ENCODE measurements at places on chromosomes 3 and 15. TPM values are rescaled to one million over a fixed set of nuclear protein-coding genes. Genes with fewer than 3 reads are reported as not detected.

Gene GPR160
- 14.9 TPM for total RNA-seq

Gene EXD1
- not detected for total RNA-seq

Gene CMTM8
- total RNA-seq, result 17.8 TPM

Gene GOLGA8J
- not detected for total RNA-seq

DNA sequence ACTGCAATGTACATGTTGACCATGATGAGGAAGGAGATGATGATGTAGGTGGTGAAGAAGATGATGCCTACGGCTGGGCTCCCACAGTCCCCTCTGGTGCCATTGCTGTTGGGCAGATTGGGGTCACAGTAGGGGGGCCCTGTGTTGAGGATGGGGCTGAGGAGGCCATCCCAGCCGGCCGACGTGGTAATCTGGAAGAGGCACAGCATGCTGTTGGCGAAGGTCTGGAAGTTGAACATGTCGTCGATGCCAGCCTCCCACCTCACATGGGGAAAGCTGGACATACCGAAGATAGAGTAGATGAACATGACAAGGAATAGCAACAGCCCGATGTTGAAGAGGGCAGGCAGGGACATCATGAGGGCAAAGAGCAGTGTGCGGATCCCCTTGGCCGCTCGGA is 48.6 kb upstream of the SCN5A start:
- H3K27me3 ChIP-seq, result no peaks in the 10 kb centered on the region
- H3K4me1 ChIP-seq, result no peaks in the 10 kb centered on the region
- no peaks in the 10 kb centered on the region for H3K36me3 ChIP-seq
- no peak overlapping the region for H3K4me3 ChIP-seq

DNA sequence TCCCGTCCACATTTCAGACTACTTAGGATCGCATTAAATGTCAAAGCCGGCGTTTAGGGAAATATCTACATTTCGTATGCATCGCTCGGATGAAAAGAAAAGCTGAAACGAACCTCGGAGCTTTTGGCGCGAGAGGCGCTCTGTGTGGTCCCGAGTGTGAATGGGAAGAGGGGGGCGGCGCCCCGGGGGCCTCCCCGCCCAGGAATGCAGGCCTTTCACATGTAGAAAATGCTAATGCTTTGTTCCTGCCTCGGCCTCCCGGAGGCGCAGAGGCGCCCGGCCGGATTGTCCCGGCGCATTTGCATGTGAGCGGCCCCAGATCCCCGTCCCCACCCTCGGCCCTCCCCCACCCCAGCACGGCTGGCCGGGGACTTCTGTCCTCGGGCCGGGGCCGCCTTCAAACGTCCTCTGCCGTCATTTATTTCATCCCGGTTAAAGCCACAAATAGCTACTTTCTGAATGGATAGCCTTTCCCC is 37.0 kb upstream of the TRIM71 start:
- peaks cover 3% of the 10 kb centered on the region for H3K27me3 ChIP-seq
- H3K36me3 ChIP-seq, result no peaks in the 10 kb centered on the region
- H3K4me3 ChIP-seq, result peak overlapping the region; percentile 60
- H3K4me1 ChIP-seq, result peaks cover 6% of the 10 kb centered on the region

DNA sequence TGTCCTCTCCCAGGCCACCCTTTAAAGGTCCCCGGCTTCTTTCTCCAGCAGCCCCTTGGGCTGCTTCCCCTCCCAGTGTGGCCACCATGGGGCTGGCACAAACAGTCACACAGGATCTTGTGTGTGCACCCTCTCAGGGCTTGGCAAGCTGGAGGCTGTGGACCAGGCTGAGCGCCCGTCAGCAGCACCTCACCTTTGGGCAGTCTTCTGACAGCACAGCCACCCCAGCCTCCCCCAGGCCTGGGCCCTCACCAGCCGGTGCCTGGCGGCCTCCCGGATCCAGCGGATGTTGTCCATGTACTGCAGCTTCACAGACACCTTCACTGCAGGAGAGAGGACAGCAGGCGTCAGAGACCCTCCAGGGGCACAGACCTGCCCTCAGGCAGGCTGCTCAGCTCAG is 20.1 kb upstream of the ZXDC start:
- no peaks in the 10 kb centered on the region for H3K27me3 ChIP-seq
- H3K36me3 ChIP-seq, result no peaks in the 10 kb centered on the region
- DNase-seq, result no peak
- no peaks in the 10 kb centered on the region for H3K4me1 ChIP-seq
- no peak overlapping the region for H3K27ac ChIP-seq

DNA sequence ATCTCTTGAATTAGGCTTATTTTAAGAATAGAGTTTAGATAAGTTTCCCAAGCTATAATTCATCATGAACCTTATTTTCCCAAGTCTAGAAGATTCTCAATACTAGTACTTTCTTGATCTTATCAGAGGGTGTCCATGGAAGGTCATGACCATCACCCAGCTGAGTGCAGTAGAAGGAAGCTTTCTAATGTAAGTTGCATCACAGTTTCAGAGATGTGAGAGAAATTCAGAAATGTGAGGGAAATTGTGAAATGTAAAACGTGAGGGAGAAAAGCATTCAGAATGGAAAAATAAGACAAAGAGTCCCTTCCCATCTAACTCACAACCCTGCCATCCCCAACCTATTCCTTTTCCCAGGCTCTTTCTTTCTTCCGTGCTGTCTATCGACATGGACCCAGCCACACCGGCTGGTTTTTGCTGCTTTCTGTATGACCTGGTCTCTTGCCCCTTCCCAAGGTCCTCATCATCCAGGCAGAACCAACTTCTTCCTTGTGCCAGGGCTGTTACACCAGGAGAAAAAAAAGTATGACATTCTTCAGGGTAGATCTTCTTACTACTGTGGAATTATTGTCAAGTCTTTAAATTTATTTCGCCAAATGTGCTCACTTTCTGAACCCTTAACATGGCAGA is 6.7 kb downstream of the CAPN3 start:
- no peak overlapping the region for H3K27ac ChIP-seq
- no peak overlapping the region for H3K4me3 ChIP-seq
- no peaks in the 10 kb centered on the region for H3K4me1 ChIP-seq
- H3K27me3 ChIP-seq, result no peaks in the 10 kb centered on the region
- no peaks in the 10 kb centered on the region for H3K36me3 ChIP-seq

DNA sequence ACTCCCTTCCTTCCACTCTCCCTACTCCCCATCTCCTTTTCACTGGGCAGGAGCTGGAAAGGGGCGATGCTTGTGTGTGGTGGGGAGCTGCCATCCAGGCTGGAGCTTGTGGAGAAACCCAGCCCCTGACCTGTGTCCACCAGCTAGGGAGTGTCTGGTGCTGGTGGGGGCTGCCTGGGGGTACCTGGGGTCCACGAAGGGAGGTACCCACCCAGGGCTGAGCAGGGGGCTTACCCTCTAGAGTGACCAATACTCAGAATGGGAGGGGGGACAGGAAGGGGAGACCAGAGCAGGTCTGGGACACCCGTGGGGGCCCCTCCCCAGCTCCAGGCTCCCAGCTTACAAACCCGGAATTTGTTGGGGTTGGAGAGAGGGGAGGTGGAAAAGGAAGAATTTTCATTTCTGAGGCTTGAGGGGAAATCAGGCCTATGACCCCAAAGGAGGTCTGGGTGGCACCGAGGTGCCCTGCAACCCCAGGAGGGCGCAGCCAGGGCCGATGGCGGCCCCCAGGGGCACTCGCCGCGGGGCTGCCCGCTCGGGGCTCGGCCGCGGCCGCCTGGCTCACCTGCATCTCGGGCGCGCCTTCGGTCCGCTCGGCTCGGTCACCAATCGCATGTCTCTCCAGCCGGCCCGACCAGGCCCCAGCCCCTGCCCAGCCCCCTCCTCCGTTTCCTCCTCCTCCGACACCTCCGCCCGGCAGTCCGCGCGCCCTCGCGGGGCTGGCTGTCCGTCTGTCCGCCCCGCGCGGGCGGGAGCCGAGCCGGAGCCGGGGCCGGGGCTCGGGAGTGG is 773 bp downstream of the LINGO1 start:
- H3K4me3 ChIP-seq, result no peak overlapping the region
- no peak for DNase-seq
- H3K27ac ChIP-seq, result no peak overlapping the region
- H3K36me3 ChIP-seq, result no peaks in the 10 kb centered on the region

DNA sequence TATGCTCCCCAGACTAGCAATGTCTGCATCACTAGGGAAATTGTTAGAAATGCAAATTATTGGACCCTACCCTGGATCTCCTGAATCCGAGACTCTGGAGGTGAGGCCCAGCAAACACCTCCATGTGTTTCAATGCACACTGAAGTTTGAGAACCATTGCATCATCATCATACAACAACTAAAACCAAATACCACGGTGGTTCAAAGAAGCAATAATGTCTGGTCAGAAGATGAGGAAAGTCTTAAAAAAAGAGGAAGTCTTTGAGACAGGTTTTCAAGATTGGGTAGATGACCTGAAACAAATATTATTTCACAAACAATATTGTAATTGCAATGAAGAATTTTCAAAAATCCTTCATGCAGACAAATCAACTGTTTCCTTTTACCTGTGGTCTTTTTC is 60.3 kb upstream of the TRA2B start:
- H3K27ac ChIP-seq, result no peak overlapping the region
- no peaks in the 10 kb centered on the region for H3K36me3 ChIP-seq
- no peak for DNase-seq
- no peaks in the 10 kb centered on the region for H3K27me3 ChIP-seq

GRCh38 chr15:25759421-25759820 is 103.7 kb downstream of the ATP10A start:
- no peaks in the 10 kb centered on the region for H3K4me1 ChIP-seq
- no peaks in the 10 kb centered on the region for H3K36me3 ChIP-seq
- no peak overlapping the region for H3K4me3 ChIP-seq
- no peak overlapping the region for H3K27ac ChIP-seq

- no peaks in the 10 kb centered on the region for H3K36me3 ChIP-seq
- no peaks in the 10 kb centered on the region for H3K27me3 ChIP-seq
- DNase-seq, result no peak
- H3K4me3 ChIP-seq, result no peak overlapping the region
- H3K27ac ChIP-seq, result no peak overlapping the region
- H3K4me1 ChIP-seq, result no peaks in the 10 kb centered on the region
Measured at GRCh38 chr3:177237206-177237605, 39.9 kb upstream of the TBL1XR1 start.

GRCh38 chr15:40238532-40239403 is at the start of gene PAK6:
PAK6 (plus strand) TSS chr15:40239063; CDS start chr15:40264786, 25,723 bp downstream.
- DNase-seq, result no peak
- peaks cover 12% of the 10 kb centered on the region for H3K4me1 ChIP-seq
- H3K4me3 ChIP-seq, result no peak within 1 kb of the TSS
- no peaks in the 10 kb centered on the region for H3K27me3 ChIP-seq
- H3K27ac ChIP-seq, result no peak within 1 kb of the TSS
- H3K36me3 ChIP-seq, result no peaks in the 10 kb centered on the region

DNA sequence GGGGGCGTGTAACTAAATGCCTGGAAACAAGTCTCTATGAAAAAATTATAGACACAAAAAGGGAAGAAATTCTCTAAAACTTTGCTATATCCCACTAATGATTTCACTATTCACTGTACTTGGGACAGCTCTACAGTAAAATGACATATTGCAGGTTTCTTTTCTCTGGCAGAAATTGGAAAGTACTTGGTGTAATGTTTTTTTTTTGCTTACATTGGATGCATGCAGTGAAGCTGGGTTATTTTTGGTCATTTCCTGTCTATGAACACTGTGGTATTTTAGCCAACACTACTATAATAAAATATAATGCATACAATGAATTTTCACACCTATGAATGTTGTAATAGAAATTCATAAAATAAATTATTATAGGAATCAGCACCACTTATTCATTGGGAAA is 109.7 kb downstream of the LRRC49 start:
- no peaks in the 10 kb centered on the region for H3K27me3 ChIP-seq
- no peak for DNase-seq
- no peaks in the 10 kb centered on the region for H3K36me3 ChIP-seq
- no peak overlapping the region for H3K27ac ChIP-seq
- H3K4me1 ChIP-seq, result no peaks in the 10 kb centered on the region

- H3K4me1 ChIP-seq, result no peaks in the 10 kb centered on the region
- H3K4me3 ChIP-seq, result no peak overlapping the region
- H3K36me3 ChIP-seq, result no peaks in the 10 kb centered on the region
Measured at GRCh38 chr3:118818386-118818785, 216.3 kb downstream of the IGSF11 start.
